ENCODE measurements at places on chromosomes 6 and 20.

GRCh38 chr6:131909408-131910218, 41.6 kb downstream of the CCN2 start:
- peak; percentile 38 for DNase-seq

GRCh38 chr20:47315339-47316056, 41.0 kb downstream of the ZMYND8 start:
- DNase-seq, result peak; percentile 87

DNA sequence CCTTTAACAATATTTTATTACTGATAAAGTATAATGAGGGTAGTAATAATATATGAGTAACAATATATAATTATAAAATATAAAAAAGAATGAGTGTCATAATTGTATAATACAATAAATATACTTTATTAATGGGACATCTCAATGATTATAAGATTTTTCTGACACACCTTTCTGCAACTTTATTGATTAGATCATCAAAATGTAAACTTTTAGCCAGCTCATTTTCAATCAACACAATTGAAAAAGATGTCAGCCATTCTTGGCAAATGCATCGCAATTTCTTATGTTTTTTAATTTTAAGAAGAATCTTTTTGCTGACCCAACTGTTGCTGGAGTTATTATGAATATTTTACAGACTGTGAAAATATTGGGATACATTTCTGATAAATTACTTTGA, 132.4 kb upstream of the RNF217 start:
- DNase-seq, result no peak

DNA sequence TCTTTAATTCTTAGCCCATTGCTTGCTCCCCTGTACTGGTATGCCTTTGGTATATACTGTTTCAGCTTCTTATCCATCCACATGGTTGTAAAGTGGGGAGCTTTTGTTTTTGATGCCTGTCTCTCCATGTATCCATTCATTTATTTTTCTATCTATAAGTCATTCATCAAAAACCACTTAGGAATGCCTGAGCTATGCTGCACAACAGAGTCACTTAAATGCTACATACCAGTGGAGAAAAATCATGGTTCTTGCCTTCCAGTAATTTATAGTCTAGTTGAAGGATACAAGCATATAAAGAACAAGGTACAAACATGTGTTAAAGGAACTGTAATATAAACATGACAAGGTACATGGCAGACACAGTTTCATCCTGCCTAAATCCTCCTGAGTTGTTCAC, 347.3 kb downstream of the NRN1 start:
- peak; percentile 10 for DNase-seq

GRCh38 chr20:19457611-19458010, 245.2 kb downstream of the SLC24A3 start:
- DNase-seq, result peak; percentile 22

DNA sequence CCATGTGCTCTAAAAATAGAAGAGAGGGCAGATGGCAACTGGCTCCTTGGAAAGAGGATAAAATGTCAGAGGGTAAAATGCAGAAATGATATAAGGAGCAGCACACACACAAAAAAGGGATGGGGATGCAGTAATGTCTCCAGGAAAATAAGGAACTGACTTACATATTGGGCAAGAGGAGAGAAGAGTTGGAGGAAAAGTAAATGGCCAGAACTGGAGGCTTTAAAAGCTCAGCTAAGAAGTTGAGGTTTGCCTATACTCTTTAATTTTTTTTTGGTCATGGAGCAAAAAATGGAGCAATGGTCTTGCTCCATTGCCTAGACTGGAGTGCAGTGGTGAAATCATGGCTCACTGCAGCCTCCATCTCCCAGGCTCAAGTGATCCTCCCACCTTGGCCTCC, 93.7 kb downstream of the SULF2 start:
- no peak for DNase-seq

GRCh38 chr20:34904202-34904621, 27.8 kb downstream of the ACSS2 start:
- DNase-seq, result no peak

GRCh38 chr6:133610227-133610840, 278.6 kb upstream of the TCF21 start:
- no peak for DNase-seq

DNA sequence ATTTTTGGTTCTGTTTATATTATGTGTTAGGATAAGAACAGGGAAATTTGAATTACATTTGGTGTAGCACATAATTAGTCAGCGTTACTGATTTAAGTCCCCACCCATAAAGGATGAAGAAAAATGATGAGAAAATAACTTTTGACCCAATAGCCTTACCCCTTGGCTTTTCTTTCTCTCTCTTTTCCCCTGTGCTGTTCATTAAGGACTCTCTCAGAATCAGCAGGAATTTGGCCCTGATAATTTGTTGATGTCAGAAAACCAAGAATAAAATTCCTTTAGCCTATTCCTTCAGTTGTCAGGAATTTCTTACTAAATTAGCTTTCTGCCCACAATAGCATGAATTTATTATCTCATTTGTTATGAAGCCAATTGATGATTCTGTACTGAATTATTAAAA, 18.5 kb downstream of the PLCB1 start:
- DNase-seq, result no peak

GRCh38 chr6:161743509-161744178, 469.8 kb upstream of the AGPAT4 start:
- DNase-seq, result no peak

DNA sequence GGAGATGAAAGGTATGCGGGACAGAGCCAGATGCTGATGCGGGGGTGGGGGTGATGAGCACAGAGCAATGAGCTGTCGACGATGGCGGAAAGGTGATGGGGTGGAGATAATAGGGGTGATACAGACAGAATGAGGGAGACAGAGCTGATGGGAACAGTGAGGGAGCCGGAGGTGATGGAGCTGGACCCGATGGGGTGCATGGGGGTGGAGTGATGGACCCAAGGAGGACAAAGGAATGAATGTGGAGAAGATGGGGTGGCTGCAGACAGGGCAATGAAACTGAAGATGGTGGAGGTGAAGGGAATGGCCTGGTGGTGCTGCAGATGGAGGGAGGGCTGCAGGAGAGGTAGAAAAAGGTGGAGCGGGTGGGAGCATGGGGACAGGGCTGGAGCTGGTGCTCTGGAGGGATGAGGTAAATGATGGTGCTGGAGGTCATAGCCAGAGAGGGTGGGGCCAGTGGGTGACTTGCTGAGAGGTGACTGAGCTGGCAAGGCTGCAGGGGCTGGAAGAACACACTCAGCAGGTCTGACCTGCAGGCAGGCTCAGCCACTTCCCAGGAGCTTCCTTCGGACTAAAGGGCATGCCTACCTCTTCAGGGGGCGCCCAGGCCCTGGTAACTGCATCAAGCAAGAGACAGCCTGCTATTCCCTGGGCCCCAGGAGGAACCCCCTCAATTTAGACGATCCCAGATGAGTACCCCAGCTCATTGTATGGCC, 6.0 kb upstream of the FOXS1 start:
- no peak for DNase-seq

GRCh38 chr6:106874481-106874880, 100.0 kb downstream of the CD24 start:
- DNase-seq, result no peak

GRCh38 chr20:25338112-25339023, 52.3 kb downstream of the ABHD12 start:
- DNase-seq, result no peak

- DNase-seq, result no peak
These were observed 75.9 kb upstream of the SPACA1 start for GRCh38 chr6:87971605-87972262.

GRCh38 chr20:39893003-39893685, 795.9 kb downstream of the MAFB start:
- peak; percentile 6 for DNase-seq

- no peak for DNase-seq
These were observed 2.4 kb upstream of the EBF4 start for GRCh38 chr20:2690213-2690612.

GRCh38 chr6:29982097-29982496, 39.8 kb downstream of the HLA-A start:
- DNase-seq, result no peak

DNA sequence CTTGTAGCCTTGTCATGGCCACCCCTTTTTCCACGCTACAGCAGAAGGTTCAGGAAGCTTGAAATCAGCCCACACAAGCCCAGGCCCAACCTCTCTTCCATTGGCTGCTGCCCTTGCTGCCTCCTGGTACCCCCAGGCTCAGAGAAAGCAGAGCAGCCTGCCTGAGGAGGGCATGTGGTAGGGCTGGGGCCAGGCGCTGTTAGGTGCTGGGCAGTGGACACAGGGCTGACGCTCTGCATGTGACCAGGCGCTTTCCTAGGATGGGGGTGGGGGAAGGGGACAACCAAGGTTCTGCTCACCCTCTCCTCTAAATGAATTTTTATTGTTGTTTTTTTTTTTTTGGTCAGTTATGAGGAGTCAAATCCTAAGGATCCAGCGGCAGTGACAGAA, 36.3 kb upstream of the ID1 start:
- no peak for DNase-seq

DNA sequence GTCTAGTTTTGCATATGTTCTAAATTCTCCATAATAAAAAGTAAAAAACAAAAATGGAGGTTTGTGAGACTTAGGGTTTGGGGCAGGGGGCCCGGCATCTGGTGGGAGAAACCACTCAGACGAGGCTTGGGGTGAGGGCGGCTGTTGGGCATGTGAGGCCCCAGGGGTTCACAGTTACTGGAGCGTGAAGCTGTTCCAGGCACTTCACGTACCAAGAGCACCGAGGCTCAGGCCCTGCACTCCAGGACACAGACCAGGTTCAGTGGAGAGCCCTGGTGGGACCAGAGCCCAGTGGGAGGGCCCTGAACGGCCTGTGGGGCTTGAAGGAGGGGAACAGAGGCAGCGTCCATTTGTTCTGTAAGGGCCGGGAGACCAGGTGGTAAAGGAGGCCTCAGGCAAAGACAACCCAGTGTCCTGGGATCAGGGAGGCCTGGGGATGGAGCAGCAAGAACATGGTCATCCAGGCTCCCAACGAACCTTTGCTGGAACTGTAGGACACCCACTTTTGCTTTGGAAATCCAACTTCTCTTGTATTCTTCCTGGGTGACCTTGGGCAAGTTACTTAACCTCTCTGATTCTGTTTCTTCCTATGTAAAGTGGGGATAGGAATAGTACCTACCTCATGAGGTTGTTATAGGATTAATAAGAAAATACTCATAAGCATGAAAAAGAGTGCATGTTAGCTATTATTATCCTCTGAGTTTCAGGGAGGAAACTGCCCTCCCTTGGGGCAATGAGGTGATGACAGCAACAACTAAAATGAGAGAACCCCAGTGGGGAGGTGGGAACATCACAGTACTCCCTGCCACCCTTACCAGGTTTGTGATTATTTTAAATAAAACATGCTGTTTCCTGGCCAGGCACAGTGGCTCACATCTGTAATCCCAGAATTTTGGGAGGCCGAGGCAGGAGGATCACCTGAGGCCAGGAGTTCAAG, 1.1 kb upstream of the FGD2 start:
- no peak for DNase-seq

GRCh38 chr20:42361402-42361970, 743.3 kb upstream of the CHD6 start:
- DNase-seq, result no peak

GRCh38 chr20:43238266-43238665, 48.6 kb upstream of the PTPRT start:
- no peak for DNase-seq

DNA sequence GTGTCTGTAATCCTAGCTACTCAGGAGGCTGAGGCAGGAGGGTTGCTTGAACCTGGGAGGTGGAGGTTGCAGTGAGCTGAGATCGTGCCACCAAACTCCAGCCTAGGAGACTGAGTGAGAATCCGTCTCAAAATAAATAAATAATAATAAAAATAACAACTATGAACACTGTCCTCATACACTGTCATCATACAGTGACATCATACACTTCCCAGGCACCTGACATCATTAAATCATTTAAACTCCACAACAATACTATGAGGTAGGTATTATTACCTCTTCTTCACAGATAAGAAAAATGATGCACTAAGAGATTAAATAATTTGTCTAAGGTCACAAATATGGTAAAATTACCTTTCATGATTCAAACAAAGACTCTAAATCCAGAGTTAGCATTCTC, 200.9 kb upstream of the RUNX2 start:
- DNase-seq, result no peak

DNA sequence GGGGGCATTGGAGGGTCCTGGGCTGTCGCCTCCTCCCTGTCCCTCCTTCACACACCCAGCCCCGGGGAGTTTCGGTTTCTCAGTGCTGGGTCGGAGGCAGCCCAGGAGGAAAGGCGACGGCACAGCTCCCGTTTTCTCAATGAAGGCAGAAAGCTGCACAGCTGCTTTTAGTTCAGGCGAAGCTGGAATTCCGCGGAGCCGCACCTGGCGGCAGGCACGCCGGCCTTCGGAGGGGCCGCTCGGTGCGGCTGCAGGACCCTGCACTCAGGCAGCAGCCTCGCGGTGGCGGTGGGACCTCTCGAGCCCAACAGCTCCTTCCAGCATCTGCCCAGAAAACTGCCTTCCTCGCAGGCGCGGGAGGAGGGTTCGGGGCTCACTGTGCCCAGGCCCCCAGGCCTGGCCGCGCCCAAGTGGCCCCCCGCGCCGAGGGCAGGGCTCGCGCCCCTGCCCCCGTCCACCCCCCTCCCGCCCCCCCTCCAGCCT, 4.6 kb downstream of the FOXQ1 start:
- no peak for DNase-seq

GRCh38 chr6:161853657-161854056, 579.8 kb upstream of the AGPAT4 start:
- DNase-seq, result no peak

DNA sequence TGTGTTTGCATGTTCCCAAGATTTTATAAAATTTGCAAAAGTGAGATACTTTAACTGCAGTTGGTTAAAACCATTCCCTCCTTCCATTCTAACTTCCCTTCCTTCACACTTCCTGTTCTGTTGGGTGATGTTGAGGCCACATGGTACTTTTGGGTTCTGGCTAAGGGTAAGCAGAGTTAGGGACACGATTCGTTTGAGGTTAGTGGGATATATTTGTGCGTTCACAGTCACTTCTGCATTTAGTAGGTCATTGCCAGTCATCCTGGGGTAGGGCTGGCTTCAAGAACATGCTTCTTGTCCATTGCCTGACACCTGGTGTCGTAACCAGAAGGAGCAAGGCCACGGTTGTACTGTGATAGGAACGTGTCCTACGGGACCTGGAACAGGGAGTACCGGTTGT, 340.1 kb downstream of the ZFAND3 start:
- no peak for DNase-seq

DNA sequence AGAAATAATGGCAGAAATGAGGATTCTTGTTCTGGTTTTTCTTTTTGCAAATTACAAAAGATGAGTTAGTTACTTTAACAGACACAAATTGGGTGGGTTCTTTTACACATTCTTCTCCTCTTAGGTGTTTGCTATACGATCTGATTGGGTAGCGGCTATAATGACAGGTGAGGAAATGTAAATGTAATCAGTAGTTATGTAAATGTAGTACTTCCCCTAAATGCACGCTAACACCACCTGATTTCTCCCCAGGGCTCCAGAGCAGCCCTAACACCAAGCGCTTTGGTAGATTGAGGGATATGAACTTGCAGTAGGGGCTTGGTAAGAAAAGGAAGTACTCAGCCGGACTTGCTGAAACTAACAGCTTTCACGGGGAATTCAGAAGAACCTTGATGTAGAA, 499.4 kb upstream of the NOX3 start:
- DNase-seq, result no peak

- no peak for DNase-seq
These were observed 64.3 kb downstream of the IRF4 start for GRCh38 chr6:455835-456234.

- no peak for DNase-seq
These were observed 183.3 kb downstream of the NKAIN2 start for GRCh38 chr6:123986938-123987337.

- no peak for DNase-seq
These were observed 46.3 kb upstream of the BTN3A2 start for GRCh38 chr6:26318459-26319404.

GRCh38 chr6:131819572-131820124, 11.8 kb downstream of the ENPP1 start:
- peak; percentile 65 for DNase-seq

- no peak for DNase-seq
These were observed 5.4 kb downstream of the RBL1 start for GRCh38 chr20:37090407-37090806.

Data from hepatic stellate cell (primary cell).